NCI-H146 (cell line): ENCODE measurements at places on chromosomes 16 and 17.

DNA sequence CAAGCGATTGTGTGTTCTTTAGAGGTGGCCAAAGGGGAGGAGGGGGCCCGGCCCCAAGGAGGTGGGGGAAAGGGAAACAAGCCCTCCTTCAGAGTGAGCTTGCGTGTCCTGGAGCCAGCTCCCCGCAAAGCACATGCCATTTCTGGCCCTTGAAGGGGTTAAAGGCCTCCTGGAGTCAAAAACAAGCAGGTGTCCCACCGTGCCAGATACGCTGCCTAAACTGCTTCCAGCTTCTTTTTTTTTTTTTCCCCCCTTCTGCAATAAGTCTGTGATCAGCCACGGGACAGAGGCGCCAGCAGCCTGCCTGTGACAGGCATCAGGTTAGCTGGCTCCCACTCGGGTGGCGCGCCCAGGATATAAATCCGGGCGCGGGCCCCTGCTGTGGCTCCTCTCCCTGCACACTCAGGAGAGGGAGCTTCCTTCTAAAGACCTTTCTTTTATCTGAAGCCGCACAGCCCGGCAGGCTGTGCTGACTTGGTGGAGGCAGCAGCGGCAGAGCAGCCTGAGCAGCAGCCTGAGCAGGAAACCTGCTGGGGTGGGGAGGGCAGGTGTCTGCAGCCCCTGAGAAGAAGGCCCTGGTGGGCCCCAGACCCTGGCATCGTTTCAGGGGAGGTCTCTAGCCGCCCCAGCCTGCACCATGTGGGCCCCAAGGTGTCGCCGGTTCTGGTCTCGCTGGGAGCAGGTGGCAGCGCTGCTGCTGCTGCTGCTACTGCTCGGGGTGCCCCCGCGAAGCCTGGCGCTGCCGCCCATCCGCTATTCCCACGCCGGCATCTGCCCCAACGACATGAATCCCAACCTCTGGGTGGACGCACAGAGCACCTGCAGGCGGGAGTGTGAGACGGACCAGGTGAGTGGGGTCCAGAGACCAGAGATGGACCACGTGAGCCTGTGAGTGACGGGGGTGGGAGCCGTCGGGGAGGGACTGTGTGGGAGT is at the start of gene WFIKKN2:
TSS of gene WFIKKN2 (plus strand) at position 286 of the 934 bp plus-strand sequence. CDS start at position 638, 352 bp downstream.
- DNase-seq, result peak; percentile 47

GRCh38 chr17:32882734-32883133 is 5.8 kb upstream of the MYO1D start:
- DNase-seq, result no peak

- DNase-seq, result no peak
Observed at GRCh38 chr17:21184570-21184969, 29.4 kb downstream of the TMEM11 start.

- DNase-seq, result peak; percentile 96
Observed at GRCh38 chr17:8152112-8152775, at the start of gene PER1. Gene PER1, minus strand, starts transcription at chr17:8152404. Its CDS starts 1,698 bp downstream, at chr17:8150706.

GRCh38 chr16:7979448-7980132 is 610.7 kb downstream of the TMEM114 start:
- DNase-seq, result no peak
